ENCODE measurements at places on chromosomes 1 and 21. TPM values are rescaled to one million over a fixed set of nuclear protein-coding genes. Genes with fewer than 3 reads are reported as not detected.

DNA sequence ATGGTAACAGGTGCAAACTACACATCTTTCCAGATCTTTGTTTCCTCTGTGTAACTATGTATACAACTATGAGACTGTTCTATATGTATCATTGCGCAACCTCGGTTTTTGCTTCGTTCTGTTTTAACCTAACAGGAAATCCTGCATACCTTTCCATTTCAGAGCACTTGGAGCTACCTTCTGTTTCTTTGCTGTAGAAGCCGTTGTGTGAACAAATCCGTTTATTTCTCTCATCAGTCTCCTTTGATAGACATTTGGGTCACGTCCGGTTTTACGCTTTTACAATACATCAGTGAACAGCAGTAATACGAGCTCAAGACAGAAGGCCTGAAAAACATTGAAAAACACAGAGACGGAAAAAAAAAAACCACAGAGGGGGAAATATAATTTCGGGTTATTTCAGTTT lies 10.5 kb downstream of the ATP5IF1 start:
- no peak for DNase-seq

DNA sequence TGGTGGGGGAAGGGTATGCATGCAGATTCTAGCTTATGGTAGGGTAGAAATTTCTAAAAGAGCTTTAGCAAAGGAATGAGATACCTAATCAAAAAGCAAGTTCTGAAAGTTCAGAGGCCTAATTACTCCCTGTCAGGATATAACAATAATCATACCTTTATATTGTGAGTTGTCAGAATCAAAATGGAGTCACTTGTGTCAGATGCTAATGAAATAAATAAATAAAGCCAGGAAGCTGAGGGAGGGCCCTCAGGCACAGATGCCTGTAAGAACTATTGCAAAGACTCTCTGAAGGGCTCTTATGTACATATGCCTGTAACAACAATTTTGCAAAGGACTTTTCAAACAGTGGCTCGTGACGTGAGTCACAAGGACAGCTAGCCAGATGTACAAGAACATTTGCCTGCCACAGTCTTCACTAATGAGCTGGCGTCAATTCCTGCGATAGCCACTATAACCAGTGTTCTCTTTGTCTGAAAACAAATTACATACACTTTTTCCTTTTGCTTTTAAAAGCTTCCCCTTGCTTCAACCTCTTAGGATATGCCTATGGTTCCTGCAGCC lies 27.4 kb upstream of the DNASE2B start:
- no peak for DNase-seq

SCAMP3 gene
- total RNA-seq = 52.5 TPM

TRPM2 gene
- 0.11 TPM for total RNA-seq

GRCh38 chr1:188343914-188344313 lies 1515.2 kb downstream of the PLA2G4A start:
- DNase-seq = no peak

All from H9 (cell line).